Myocyte (in vitro differentiated cells): ENCODE measurements at places on chromosomes 4 and X. TPM values are rescaled to one million over a fixed set of nuclear protein-coding genes. Genes with fewer than 3 reads are reported as not detected.

PTCHD1 gene
- 0.03 and 0.16 TPM in 2 replicates for total RNA-seq

RPGR gene
- total RNA-seq = 6.7 and 8.8 TPM in 2 replicates

ASB9 gene
- total RNA-seq = 0.70 and 1.1 TPM in 2 replicates

COL25A1 gene
- total RNA-seq = 25.0 and 85.7 TPM in 2 replicates

NALF2 gene
- total RNA-seq = not detected in 2 replicates

MTTP gene
- 0.10 and 0.80 TPM in 2 replicates for total RNA-seq

MND1 gene
- total RNA-seq = 1.2 TPM in 1 of 2 replicates, not detected in the other

DCLK2 gene
- total RNA-seq = 15.4 and 21.5 TPM in 2 replicates

GLRA3 gene
- total RNA-seq = not detected in 2 replicates

FAM53A gene
- total RNA-seq = 10.9 and 26.7 TPM in 2 replicates

DNA sequence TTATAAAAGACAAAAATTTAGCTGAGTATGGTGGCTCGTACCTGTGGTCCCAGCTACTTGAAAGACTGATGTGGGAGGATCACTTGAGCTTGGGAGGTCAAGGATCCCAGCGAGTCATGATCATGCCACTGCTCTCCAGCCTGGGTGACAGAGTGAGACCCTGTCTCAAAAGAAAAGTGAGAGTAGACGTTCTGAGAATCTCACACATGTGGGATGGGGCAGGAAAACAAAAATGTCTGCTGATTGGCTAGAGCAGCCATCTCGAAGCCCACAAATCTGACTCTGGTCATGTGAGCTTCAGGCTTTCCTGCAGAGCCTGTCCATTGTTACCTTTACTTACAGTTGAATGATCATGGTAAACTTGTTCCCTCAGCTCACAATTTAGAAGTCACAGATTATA lies 23.1 kb upstream of the SLC9A7 start:
- no peak for DNase-seq

- DNase-seq = no peak
Measured at GRCh38 chr4:185771711-185772390, 40.1 kb downstream of the SORBS2 start.

DNA sequence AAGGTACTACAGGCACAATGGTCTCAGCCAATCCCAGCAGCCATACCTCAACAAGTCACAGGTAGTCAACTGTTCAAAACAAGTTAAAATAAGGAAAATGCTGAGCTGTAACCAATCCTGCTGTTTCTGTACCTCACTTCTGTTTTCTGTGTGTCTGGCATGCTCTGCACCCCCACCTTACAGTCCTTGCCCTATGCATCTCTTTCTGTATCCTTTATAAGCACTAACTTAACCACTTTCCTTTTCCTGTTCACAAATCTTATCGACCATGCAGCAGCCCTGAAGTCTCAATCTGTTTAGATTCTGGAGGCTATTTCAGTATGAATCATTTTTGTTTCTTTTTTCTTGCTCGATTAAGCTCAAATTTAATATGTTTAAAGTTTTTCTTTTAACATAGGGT lies 12.5 kb upstream of the FAM13A start:
- DNase-seq = no peak

- DNase-seq = no peak
Measured at GRCh38 chr4:158131027-158131426, 41.8 kb downstream of the GASK1B start.

GRCh38 chrX:31091819-31092218 lies 20.0 kb upstream of the FTHL17 start:
- no peak for DNase-seq

DNA sequence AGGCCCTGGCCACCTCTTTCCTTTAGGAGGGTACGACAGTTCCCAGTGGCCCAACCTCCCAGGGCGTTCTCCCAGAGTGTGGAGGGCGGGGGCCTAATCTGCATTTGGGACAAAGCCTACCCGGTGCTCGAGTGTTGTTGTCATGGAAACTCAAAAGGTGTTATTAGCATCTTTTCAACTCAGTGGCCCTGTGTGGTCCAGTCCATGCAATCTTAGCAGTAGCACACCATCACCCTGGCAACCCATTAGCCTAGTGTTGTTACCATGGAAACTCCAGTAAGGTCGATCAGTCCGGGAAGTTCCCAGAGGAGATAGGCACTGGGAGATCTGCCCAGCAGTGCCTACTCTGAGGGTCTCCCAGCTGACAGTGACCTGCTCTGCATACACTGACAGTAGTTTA lies 20.2 kb downstream of the APLN start:
- DNase-seq = no peak

GRCh38 chr4:186192066-186192612 lies 772 bp downstream of the CYP4V2 start:
- DNase-seq = peak; percentile 53

- no peak for DNase-seq
Measured at GRCh38 chr4:184641022-184641421, 8.2 kb downstream of the CASP3 start.

- DNase-seq = no peak
Measured at GRCh38 chrX:39728852-39729598, 368.7 kb downstream of the BCOR start.

GRCh38 chr4:174681723-174682300 lies 147.2 kb downstream of the GLRA3 start:
- DNase-seq = peak; percentile 8

DNA sequence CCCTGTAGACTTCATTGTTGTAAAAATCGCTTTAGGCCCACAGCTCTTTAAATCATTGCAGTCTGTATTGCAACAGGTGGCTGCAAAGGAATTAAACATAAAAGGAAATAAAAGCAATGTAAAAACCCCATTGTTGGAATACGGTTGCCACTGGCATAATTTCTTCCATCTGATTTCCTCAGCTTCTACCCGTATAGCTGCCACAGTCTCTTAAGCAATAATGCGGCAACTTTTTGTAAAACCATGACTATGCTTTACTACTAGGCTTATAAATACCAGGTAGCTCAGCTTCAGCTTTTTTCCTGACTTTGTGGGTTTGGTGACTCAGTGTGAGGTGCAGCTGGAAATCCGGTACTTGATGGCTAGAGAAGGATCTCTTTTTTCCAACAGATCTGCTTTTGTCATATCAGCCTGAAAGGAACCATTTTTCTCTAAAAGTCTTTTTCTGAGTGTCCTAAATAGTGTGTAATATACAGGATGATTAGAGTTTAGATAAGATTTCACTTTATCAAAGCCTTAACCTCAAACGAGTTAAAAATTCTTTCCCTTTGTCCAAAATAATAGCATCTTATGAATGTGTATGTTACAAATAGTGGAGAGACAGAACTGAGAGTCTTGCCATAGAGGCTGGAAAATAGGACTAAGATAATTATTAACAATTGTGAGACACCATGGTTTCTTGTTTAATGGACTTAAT lies 268.0 kb downstream of the ADGRL3 start:
- DNase-seq = peak; percentile 19

DNA sequence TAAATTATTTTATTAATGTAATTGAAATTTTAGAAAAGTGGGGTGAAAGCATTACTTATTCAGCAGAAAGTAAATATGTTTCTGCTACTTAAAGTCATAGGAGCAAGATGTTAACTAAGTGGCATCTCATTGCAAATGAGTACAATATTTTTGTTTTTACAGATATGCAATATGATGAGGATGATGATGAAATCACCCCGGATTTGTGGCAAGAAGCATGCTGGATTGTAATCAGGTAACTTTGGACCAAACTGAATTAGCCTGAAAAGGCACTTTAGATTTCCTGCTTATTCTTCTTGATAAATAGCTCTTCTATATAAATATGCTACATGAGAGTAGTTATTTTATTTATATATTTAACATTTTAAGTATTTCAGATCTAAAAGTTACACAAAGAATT lies 7.5 kb downstream of the POLR2B start:
- no peak for DNase-seq

- DNase-seq = no peak
Measured at GRCh38 chr4:165175879-165176278, 31.5 kb upstream of the KLHL2 start.

DNA sequence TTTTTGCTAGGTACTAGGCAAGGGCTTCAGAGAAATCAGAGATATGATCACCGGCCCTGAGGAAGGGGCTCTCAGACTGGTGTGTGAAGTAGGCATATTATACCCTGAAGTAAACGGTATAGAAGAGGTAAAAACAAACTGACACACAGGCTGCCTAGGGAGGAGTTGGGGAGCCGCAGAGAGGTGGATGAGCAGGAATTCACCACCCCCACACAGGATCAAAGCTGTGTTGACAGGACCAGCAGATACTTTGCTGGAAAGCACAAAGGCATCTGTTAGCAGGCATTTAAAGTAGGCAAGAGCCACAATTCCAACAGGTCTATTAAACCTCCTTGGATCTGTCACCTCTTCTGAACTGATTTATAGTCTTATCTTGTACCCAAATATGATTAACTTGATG lies 71.8 kb upstream of the GPR34 start:
- peak; percentile 27 for DNase-seq

GRCh38 chrX:116526010-116526409 lies 63.2 kb upstream of the CT83 start:
- no peak for DNase-seq
